ENCODE measurements at places on chromosomes 4 and X.

DNA sequence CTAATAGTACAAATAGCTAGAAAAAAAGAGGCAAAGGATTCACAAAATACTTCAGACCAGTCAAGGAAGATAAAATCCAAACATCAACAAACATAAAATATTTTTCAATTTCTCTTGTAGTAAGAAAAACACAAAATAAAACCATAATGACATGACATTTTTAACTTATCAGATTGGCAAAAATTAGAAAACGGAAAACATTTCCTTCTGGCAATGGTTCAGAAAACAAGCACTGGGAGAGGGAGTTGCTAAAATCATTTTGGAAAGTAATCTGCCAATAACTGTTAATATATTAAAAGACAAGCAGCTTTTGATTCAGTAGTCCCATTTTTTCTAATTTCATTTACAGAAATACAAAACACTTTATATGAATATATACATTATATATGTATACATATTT is 26.1 kb downstream of the TKTL2 start:
- DNase-seq, result no peak

DNA sequence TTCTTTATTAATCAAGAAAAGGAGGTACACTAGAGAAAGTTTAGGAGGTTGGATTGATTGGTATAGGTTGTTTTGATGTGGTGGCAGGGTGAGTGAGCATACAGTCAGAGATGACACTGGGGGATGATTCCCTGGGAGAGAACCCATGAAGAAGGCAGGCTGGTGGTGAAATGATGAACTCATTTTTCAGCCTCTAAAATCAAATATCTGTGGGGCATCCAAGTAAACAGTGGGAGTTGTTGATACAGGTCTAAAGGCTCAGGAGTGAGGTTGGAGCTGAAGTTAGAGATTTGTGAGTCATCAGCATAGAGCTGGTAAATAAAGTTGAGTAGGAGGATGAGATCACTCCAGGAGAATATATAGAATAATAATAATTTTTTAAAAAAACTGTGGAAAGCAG is 10.0 kb upstream of the AP1S2 start:
- DNase-seq, result no peak

- no peak for DNase-seq
Measured at GRCh38 chr4:177023951-177024350, 231.2 kb upstream of the VEGFC start.

GRCh38 chr4:53917729-53918128 is 146.7 kb downstream of the CHIC2 start:
- no peak for DNase-seq

DNA sequence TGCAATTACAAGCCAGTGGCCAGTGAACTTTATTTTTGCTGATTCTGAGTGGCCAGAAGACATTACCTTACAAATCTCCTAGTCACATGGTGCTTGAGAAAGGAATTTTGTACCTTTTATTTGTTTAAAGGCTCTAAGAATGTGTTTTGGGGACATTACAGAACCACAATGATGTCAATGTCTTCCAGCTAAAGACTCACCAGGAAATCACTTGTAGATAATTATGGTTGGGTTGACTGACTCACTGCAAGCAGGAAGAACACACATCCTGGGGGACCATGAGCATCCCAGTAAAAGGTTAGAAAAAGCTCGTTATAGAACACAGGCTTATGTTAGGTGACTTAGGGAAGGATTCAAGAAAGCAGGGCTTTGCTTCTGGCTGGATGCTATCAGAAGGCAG is 119.4 kb upstream of the FAM9B start:
- DNase-seq, result no peak

GRCh38 chr4:7653510-7654369 is 219.0 kb upstream of the PSAPL1 start:
- no peak for DNase-seq

- DNase-seq, result no peak
Measured at GRCh38 chr4:93947286-93947685, 118.7 kb downstream of the ATOH1 start.

DNA sequence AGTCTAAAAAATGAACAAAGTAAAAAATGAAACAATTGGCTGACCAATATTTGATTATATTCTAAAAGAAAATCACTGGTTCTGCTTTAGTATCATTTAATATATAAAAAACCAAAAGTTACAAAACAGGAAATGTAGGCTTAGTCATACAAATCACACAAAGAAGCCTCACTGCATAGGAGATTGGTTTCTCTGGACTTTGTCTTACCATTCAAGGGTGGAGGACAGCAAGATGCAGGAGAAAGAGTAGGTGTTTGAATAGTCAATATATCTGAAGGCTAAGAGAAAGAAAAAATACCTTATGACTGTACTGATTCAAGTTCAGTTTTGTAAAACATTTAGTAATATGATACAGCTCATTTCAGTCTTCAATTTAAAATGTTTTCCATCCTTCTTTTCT is 28.6 kb upstream of the TAF9B start:
- DNase-seq, result no peak

- DNase-seq, result no peak
Measured at GRCh38 chr4:34972189-34972588, 1272.1 kb downstream of the ARAP2 start.

- DNase-seq, result no peak
Measured at GRCh38 chrX:84710611-84711010, 208.4 kb upstream of the HDX start.

DNA sequence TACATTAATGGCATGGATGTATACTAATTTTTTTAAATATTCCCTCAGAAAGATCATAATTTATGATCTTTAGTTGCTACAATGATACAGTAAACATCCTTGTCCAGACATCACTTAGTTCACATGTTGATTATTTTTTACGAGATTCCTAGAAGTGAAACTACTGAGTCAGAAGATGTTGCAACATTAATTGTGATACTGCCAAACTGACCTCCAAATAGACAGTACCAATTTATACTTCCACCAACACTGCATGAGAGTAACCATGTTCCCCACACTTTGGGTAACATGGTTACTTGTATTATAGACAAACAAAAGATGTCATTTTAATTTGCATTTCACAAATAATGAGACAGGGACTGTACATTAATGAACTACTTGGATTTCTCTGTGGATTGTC is 19.6 kb downstream of the RCHY1 start:
- DNase-seq, result no peak

DNA sequence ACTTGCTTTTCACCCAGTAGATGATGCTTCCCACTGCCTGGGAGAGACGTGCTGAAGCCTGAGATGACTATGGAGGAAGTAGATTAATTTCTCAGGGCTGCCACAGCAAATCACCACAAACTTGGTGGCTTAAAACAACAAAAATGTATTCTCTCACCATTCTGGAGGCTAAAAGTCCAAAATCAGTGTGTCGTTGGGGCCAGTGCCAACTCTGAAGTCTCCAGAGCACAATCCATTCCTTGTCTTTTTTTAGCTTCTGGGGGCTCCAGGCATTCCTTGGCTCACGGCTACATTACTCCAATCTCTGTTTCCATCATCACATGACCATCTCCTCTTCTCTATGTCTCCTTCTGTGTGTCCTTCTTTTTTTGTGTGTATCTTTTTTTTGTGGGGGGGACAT is 105.8 kb upstream of the C1QTNF7 start:
- DNase-seq, result no peak

- DNase-seq, result no peak
Measured at GRCh38 chr4:6446538-6447451, 25.6 kb downstream of the PPP2R2C start.

- DNase-seq, result no peak
Measured at GRCh38 chrX:3514996-3515395, 168.5 kb upstream of the MXRA5 start.

DNA sequence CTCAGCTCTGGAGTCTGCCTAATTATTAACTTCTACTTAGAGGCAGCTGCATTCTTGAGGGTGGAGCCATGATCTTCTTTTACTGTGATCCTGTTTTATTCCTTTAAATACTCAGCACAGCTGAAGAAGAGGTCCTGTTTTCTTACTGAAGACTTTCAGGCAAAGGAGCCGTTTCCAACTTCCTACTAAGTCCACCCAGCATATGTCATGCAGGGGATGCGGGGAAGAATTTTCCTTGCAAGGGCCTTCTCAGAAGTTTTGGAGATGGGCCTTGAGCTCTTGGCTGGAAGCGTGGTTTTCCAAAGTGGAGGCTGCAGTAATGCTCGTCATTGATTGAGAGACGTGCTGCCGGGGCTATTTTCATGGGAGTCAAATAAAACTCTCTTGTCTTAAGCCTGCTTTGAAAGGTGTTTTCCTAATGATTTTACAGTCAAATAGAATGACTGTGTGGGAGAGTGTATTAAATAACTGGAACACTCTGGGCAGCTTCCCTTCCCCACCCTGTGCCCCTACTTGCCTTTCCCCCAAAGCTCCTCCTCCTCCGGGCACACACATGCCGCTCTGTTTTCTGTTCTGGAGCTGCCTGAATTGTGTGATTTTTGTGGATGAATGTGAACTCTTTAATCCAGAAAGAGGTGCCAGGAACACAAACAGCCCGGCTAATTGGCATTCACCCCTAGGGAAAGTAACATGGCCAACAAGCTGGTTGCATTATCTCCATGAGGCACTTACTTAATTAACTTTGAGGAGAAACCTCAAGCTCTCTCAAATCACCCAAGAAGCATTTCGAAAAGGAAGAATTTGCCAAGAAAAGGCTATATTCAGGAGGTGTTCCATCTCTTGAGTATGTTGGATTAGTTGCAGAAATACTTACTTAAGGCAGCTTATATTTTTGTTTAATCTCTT is 28.1 kb downstream of the FGF2 start:
- no peak for DNase-seq

DNA sequence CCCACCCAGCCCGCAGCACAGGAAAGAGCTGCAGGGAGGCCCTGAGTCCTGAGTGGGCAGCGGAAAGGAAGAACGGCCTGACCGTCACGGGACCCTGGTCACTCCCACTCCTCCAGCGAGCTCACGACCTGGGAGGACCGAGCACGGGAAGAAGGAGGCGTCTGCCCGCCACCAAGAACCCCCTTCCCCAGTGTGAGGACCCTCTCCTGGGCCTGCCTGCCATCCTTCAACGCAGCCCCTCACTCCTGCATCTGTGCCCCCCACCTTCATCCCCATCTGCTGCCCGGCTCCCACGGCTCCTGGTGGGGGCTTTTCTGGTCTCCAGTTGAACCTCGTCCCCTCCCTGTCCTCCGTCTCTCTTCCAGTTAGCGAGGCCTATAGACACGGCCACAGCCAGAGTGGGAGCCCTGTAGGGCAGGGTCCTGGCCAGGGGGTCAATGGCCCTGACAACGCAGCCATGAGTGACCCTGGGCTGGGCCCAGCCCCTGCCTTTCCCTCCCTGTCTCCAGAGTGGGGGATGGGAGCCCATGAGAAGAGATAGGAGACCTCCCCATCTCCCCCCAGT is 41.3 kb upstream of the MXD4 start:
- DNase-seq, result no peak

All from NCI-H1436 treated with DMSO at 0.1 percent for 48 hours (cell line).